Small intestine (tissue), 16 donors: ENCODE measurements at places on chromosomes 12 and 14. TPM values are rescaled to one million over a fixed set of nuclear protein-coding genes. Genes with fewer than 3 reads are reported as not detected.
A peak's percentile ranks its signal among the peaks of the same experiment; 100 is the strongest.

Gene ERBB3
- 436 TPM for polyA plus RNA-seq

Gene DLGAP5
- 0.81 TPM for polyA plus RNA-seq

Gene OR4E2
- not detected for polyA plus RNA-seq

Gene ARHGDIB
- 65.9 TPM for polyA plus RNA-seq

Gene KRT74
- polyA plus RNA-seq, result not detected

Gene MAGOHB
- 27.7 TPM for polyA plus RNA-seq

Gene CCDC38
- not detected for polyA plus RNA-seq

Gene RNASE7
- polyA plus RNA-seq, result not detected

Gene BTG1
- polyA plus RNA-seq, result 38.8 TPM

Gene RPS6KA5
- polyA plus RNA-seq, result 2.4 TPM

DNA sequence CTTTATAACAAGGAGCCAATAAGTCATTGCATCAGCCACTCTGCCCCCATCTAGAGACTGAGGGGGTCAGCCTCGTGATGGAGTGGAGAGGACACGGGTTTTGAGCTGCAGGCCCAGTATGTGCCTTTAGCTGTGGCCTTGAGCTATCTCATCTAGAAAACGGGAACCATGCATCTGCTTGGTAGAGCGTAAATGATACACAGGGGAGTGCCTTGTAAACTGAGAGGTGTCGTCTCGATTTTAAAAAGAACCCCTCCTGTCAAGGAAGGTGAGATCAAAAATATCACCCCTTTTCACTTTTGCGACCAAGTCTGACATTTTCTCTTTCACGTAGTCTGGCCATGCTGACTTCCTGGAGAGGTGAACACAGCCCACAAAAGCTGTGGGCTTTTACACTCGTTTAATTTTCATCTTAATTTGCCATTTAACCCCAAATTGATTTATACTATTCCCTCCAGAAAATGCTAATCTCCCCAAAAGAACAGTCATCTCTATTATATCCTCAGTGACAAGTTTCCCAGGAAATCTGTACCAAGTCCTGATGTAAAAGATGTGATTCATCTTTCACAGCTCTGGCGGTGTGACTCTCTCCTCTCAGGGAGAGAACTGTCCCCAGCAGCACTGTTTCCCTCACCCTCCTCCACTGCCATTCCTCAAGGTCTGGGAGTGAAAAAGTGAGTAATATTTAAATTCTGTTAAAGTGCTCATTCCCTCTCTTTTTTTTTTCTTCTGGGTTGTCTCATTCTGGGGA, 30.6 kb downstream of the VCPKMT start:
- DNase-seq, result no peak

DNA sequence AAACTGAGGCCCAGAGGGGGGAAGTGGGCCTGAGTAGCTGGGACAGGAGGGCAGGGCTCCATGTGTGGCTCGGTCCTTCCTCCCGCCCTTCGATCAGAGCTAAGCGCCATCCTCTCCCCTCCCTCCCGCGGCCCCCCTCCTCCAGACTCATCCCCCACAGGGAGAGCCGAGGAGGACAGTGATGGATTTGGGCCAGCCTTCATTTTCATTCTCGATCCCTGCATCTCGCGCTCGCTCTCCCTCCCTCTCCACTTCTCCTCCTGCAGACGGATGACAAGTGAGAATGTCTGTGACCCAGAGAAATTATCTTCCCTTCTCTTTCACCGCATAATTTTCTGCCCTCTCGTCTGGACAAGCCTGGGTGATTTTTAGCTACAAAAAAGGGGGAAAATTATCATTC, 183.3 kb downstream of the RBM19 start:
- DNase-seq, result no peak

- no peak for DNase-seq
Measured at GRCh38 chr14:52094546-52095271, 25.9 kb upstream of the NID2 start.

DNA sequence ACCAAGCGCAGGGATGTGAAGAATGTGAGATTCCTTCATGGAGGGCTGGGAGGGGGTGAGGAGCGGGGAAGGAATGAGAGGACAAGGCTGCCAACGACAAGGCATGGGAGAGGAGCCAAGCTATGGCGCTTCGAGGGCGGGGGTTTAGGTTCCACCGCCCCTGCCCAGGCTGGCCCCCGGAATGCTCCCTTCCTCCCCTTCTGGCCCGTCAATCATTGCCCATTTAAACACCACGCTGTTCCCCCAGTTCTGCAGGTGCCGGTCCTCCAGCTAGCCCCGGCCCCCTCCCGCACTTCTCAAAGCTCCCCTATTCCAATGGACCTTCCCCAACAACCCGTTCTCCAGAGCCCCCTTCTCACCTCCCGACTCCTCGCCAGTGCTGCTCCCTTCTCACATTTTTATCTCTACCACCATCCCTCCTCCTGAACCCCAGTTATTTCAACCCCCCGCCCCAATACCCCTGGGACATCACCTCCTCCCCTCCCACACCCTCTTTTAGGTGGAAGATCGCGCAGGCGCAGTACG, 428 bp downstream of the RNF41 start:
- DNase-seq, result peak; percentile 71

DNA sequence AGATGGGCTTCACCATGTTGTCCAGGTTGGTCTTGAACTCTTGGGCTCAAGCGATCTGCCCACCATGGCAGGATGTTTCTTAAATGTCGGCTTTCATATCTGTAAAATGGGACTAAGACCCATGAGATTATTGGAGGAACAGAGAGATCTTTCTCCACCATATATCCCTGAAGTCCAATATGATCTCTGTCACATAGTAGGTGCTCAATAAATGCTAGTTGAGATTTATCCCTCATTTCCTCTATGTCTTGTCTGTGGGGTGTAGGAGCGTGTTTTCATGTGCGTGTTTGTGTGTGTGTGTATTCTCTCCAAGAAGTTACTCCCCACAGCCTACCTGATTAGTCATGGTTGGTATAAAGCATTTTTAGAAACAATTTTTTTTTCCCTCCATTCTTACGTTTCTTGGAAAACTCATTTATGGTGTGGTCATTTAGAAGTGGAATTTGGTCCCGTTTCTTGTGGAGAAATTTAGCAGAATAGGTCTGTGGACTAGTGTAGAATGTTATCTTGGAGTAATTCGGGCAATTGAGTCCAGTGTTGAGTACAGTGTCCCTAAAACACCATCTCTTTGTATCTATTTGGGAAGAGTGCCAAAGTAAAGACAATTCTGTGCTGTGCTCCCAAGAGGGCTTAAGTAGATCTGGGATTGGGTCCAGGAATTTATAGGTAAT, 4.3 kb downstream of the STRAP start:
- DNase-seq, result peak; percentile 44

DNA sequence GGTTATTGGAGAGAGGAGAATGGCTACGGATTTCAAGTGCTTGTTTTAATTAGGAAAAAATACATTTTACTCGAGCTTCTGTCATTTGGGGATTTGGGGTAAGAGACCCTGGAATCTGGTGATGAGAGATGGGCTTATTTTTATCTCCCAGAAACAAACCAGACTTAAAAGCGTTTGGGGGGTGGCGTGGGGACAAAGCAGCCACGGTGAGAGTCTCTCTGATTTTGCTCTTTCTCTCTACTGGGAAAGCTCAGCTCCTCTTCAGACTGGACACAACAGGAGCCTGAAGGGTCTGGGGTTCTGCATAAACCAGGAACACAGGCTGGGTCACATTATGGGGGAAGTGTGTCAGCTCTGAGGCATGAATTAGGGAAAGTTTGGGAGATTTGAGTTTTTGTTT, 3.8 kb downstream of the VSX2 start:
- DNase-seq, result no peak

- DNase-seq, result no peak
Measured at GRCh38 chr12:50488801-50489200, 16.0 kb upstream of the DIP2B start.

GRCh38 chr14:100865682-100866591, 37.6 kb downstream of the RTL1 start:
- DNase-seq, result no peak

DNA sequence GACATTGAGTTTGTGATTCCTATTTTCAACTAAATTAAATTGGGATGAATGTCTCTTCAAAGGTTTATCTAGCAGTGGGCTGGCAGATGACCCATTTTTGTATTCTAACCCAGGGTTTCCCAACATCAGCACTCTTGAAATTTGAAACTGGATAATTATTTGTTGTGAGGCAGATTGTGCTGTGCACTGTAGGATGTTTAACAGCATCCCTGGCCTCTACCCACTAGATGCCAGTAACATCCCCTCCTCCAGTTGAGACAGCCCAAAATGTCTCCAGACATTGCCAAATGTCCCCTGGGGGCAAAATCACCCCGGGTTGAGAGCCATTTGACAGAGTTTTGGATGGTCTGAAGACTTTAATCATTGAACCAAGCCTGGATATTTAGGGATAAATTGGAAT, 11.1 kb downstream of the DAAM1 start:
- DNase-seq, result no peak

DNA sequence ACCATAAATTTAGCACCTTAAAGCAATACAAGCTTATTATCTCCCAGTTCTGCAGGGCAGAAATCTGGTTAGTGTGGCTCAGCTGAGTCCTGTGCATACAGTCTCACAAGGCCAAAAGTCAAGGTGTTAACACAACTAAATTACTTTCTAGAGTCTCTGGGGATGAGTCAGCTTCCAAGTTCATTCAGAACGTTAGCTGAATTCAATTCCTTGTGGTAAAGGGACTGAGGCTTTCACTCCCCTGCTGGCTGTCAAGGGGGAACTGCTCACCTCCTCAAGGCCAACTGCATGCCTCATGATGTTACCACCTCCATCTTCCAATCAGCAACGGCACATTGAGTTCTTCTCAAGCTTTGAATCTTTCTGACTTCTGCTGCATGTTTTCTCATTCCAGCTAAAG, 27.6 kb downstream of the EML5 start:
- no peak for DNase-seq

DNA sequence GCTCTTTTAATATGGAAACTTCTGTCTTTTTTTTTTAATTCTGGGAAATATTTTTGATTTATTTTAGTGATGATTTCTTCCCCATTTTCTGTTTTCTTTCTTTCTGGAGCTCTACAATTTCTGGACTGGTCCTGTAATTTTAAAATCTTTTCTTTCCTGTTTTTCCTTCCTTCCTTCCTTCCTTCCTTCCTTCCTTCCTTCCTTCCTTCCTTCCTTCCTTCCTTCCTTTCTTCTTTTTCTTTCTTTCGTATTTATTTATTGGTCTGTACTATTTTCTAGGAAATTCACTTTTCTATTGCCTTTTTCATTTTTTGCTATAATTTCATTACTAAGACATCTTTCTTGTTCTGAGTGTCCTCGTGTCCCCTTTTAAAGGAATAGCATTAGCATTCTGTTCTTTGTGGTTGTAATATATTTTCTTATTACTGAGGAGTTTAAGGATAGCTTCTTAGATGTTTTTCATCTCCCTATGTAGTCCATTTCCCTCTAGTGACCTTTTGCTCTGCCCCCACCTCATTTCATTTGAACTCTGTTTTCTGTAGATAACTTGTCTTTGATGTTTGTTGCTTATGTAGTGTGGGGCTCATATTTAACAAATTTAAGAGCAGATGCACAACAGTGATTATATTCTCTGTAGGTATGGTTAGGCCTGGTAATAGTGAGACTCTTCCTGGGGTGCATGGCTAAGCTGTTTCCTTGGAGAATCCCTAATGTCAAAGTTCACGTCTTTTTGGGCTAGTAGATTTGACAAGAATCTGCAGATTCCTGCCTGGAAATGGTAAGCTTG, 38.0 kb downstream of the TBC1D15 start:
- DNase-seq, result no peak

GRCh38 chr12:88723219-88723618, 142.9 kb upstream of the KITLG start:
- DNase-seq, result no peak

DNA sequence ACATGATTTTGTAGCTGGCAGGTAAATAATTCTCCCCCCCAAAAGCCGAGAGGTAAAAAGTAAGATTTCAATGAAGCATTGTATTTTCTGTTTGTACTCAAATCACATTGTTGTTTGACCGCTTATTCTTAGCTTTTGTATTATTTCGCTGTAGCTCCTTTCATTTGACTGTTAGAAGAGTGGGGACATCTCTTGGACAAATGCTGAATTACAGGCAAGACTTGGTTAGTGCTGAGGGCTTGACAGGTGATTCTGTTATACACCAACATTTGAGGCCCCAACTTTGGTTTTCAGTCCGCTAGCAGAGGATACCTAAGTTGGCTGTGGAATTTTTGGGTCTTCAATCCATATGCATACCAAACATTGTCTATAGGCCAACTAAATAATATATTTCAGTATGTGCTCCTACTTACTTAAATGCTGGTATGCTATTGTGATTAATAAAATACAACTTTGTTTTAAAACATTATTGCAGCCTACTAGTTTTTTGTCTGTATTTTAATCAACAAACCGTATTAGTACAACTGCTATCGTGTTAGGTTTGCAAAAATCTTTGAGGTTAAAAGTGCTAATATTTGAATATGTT, 102.2 kb downstream of the ERC1 start:
- peak; percentile 67 for DNase-seq

GRCh38 chr12:81942594-81942993, 183.4 kb upstream of the PPFIA2 start:
- peak; percentile 35 for DNase-seq
